Left renal pelvis (tissue), 4 donors: ENCODE measurements at places on chromosomes 6 and 20.

DNA sequence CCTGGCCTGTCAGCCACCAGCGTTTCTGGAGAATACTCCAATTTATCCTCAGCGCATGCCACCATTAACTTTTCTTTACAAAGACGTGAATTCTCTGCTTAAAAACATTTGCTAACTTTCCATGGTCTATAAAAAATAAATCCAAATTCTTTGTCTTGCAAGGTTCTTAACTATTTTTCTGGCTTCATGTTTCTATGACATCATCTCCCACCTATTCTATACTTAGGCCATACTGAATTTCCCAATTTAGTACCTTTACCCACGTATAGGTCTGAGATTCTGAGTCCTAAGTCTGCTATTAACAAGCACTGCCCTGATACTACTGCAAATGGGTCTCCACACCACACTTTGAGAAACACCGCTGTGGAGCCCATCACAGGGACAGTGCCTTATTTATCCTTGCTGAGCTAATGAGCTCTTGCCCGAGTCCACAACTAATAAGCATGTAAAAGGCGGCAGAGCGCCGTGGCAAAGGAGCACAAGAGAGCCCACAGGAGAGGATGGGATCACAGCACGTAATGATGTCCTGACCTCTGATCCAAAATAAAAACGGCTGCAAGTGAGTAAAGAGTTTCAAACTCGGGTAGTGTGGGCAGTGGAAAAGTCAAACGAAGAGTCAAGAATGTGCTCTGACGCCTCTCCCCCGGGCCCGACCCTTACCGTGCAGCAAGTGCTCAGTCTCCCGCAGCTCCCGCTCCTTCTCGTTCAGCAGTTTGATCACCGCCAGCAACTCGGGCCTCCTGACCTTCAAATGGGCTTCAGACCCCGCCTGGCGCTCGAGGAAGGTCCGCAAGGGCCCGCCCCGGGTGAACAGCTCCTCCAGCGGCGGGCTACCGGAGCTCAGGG, 519 bp downstream of the MTRF1L start:
- no peak for DNase-seq

DNA sequence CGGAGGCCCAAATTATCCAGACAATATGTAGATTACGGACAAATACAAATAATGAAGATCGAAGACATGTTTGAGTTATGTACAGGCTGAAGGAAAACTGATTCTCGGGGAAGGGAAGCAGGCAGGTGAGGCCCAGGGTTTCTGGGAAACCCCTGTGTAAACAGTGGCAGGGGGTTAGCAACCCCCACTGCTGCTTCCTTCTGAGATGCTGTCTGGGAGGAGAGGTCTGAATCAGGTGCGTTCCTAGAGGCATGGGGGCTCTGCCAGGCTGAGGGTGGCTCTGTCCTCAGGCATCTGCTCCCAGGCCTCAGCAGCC, 7.2 kb upstream of the MDGA1 start:
- DNase-seq, result no peak

GRCh38 chr6:132391391-132392269, 9.6 kb downstream of the MOXD1 start:
- peak; percentile 66 for DNase-seq

- DNase-seq, result no peak
Measured at GRCh38 chr6:145547594-145548335, 187.6 kb downstream of the EPM2A start.

GRCh38 chr20:36541768-36542488, 609 bp downstream of the MYL9 start:
- DNase-seq, result no peak

- no peak for DNase-seq
Measured at GRCh38 chr6:4344317-4344899, 209.0 kb upstream of the ECI2 start.

DNA sequence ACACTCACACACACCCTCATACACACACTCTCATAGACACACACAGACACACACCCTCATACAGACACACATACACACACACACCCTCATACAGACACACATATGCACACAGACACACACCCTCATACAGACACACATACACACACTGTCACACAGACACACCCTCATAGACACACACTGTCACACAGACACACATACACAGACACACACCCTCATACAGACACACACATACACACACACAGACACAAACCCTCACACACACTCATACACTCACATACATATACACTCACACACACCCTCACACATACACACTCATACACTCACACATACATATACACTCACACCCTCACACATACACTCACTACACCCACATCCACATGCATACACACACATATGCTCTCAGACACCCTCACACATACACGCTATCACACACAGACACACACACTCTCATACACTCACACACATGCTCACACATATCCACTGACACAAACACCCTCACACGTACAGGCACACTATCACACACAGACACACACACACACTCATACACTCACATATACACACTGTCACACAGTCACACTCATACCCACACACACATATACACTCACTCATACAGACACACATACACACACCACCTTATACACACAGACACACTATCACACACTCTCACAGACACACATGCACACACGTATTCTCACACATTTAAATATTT, 9.1 kb downstream of the ADIG start:
- no peak for DNase-seq

DNA sequence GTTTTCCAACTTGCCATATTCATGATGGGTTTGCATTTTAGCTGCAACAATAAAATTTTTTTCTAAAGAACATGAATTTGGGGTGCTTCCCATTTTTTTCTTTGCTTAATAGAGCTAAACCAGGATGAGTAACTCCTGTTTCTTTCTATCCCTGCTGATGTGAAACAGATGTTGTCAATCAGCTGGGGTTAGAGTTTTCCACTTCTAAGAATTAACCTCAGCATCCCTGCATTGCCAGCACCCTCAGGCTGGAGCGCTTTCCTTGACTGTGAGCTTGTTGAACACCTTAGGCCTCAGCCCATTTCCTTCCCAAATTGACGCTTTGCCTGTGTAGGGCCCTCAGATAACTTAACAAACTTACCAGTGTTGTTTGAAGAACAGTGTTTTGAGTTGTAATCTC, 74.5 kb downstream of the PTPN1 start:
- no peak for DNase-seq

DNA sequence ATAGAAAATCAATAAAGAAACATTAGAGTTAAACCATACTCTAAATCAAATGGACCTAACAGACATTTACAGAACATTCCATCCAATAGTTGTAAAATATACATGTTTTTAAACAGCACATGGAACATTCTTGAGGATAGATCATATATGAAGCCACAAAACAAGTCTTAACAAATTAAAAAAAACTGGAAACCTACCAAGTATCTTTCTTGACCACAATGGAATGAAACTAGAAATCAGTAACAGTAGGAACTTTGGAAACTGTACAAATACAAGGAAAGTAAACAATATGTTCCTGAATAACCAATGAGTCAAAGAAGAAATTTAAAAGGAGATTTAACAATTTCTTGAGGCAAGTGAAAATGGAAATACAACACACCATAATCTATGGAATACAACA, 91.2 kb upstream of the GLP1R start:
- DNase-seq, result no peak

GRCh38 chr20:37972256-37973058, 60.8 kb downstream of the TTI1 start:
- no peak for DNase-seq

DNA sequence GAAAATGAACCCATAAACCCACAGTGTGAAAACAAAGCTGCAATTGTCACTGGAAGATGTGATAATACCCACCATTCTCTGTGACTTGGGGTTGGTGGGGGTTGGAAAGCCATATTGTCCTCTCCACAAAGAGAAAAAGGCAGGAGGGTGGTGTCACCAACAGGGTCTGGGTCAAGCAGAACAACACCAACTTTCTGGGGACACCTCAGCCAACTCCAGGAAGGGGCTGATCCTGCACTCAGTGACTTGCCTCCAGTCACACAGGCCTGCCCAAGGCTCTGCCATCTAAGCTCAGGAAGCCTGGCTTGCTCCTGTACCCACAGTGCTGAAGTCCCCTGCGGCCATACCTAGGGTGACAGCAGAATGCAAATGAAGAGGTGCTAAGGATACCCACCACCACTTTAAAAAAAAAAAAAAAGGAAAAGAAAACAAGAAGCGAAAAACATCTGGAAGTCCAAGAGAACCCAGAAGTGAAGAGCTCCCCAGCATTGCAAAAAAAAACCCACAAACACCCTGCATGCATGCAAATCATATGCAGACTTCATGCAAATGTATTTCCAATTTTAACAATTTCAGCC, 110.6 kb downstream of the PREX1 start:
- no peak for DNase-seq

DNA sequence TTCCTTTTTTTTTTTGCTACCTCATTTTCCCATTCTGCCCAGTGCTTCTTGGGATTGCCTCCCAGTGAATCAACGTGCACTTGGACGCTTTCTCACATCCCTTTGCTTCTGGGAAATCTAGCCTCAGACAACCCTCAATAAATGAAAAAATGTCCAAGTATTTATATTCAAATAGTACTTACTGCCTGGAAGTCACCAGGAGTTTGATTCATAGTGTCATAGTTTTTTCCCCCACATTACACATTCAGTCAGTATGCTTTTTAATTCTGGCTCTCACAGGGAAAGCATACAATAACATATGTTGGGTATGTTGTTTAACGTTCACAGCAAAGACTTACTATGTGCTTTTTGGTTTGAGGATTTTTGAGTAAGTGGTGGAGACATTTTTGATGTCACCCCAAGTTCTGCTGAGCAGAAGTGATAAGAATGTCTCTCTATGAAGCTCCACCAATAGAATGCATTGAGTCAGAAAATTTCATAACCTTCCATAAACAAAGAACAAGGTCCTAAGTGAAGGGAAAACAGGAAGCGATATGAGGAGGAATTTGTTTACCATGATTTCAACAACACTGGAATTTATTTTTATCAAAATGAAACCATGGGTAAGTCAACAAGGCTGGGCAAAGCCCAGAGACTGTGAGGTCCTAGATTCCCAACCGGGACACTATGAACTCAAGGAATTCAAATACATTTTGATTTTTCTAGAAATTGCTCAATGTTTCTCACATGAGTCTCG, 301.2 kb upstream of the BMP2 start:
- DNase-seq, result no peak

DNA sequence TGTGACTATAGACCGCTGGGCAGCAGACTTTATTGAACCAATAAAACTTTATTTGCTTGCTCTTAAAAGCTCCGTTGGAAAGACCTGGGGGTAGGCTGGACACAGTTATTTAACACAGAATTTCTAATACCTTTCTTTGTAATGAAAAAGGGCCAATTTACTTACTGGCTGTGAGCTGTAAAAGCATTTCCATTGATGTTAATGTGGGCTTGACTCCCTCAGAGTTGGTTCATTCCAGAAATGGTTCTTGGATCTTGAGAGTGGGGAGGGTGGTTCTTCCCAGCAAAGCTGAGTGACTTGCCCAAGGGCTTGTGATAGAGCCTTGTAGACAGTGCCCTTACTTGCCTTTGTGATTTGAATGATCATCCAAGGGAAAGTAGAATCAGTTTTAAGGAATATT, 100.6 kb downstream of the SOX4 start:
- DNase-seq, result no peak

DNA sequence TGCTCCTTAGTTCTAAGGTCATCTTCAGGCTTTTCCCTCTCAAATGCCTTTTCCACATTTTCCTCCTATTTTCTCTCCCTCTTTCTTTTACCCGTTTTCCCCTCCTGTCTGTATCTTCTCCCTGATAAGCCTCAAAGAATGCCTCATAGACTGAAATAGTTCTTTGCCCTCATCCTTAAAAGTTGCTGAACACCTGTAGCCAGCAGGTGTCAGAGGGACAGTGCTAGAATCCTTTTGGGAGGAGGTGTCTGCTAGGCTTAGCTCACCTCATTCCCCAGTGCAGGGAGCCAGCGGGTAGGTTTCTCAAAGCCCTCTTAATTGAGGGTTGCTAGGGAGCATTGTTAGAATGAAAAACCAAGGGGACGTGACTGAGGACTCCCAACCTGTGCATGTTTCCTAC, 204.0 kb downstream of the TSHZ2 start:
- no peak for DNase-seq

GRCh38 chr20:47392015-47392720, 35.7 kb upstream of the ZMYND8 start:
- no peak for DNase-seq

- no peak for DNase-seq
Measured at GRCh38 chr20:37326666-37327065, 19.3 kb upstream of the SRC start.

- DNase-seq, result no peak
Measured at GRCh38 chr20:41139227-41140093, 2.1 kb downstream of the PLCG1 start.

- no peak for DNase-seq
Measured at GRCh38 chr20:51126337-51126736, 103.4 kb upstream of the KCNG1 start.

- DNase-seq, result no peak
Measured at GRCh38 chr6:131061041-131061750, 1.8 kb downstream of the EPB41L2 start.

GRCh38 chr20:7094438-7094997, 327.0 kb downstream of the BMP2 start:
- DNase-seq, result no peak

GRCh38 chr20:44187054-44187771, at the start of gene JPH2:
Gene JPH2, minus strand, starts transcription at chr20:44187188. Its CDS starts 483 bp downstream, at chr20:44186705.
- DNase-seq, result no peak

- no peak for DNase-seq
Measured at GRCh38 chr6:81789291-81789690, 36.8 kb upstream of the TENT5A start.

GRCh38 chr20:23566199-23566932, 1.9 kb downstream of the CST9L start:
- no peak for DNase-seq

DNA sequence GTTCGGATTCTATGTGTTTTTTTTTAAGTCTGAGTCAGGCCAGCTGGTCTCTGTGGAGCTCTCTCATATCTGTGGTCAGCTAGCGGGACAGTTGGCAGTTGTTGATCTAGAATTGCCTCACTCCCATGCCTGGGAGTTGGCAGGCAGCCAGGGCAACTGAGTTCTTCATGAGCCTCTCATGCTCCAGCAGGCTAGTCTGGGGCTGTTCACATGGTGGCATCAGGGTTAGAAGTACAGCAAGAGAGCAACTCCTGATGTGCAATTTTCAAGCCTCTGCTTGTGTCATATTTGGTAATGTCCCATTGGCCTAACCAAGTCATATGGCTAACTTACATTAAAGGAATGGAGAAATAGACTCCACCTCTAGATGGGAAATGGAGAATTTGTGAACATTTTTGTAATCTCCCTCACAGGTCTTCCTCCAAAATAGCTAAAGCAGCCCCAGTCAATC, 6.7 kb upstream of the IFT52 start:
- DNase-seq, result no peak

GRCh38 chr6:23340271-23340670, 770.9 kb downstream of the HDGFL1 start:
- DNase-seq, result no peak

GRCh38 chr6:127385668-127386430, 42.4 kb upstream of the ECHDC1 start:
- DNase-seq, result no peak
